Stimulated activated CD8-positive, alpha-beta memory T cell treated with anti-CD3 and anti-CD28 coated beads, Interleukin-4, amount 100 ng/mL, for 1 hour (primary cell): ENCODE measurements at places on chromosomes 2 and 18.

- no peak for DNase-seq
These were observed 10.9 kb upstream of the EML6 start for GRCh38 chr2:54712516-54712915.

- DNase-seq = no peak
These were observed 108.8 kb downstream of the RBMS1 start for GRCh38 chr2:160384791-160385190.

DNA sequence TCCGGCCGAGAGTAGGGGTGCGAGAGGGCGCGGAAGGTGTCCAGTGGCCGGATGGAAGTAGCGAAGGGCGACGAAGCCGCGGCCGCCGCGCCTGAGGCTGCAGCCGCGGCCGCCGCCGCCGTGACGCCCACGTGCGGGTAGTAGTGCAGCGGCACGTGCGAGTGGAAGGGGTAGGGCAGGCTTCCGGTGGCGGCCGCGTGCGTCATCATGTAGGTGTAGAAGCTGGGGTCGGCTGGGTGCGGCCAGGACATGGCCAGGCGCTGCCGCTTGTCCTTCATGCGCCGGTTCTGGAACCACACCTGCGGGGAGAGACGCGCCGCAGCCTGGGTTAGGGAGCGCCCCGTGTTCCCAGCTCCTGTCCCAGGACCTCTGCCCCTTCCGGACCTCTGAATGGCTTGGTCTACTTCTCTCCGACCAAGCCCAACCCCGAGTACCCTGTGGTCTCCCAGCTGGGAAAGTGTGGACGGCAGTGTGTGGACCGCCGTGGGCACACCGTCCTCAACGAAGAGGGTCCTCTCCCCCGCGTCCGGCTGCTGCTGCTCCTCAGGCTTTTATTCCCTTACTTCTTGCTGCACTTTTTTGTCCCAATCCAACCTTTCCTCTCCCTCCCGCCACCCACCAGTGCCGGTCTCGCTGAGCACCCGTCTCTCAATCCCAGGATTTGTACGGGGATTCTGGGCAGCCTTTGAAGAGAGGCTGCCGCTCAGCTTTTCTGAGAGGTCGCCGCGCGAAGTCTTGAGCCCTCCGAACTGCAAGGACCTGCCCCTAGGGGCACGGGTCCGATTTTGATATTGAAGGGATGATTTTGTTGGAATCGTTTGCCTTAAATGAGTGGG, 3.0 kb downstream of the EVX2 start:
- DNase-seq = no peak

- DNase-seq = no peak
These were observed 22.1 kb upstream of the DOCK10 start for GRCh38 chr2:225064362-225064761.

DNA sequence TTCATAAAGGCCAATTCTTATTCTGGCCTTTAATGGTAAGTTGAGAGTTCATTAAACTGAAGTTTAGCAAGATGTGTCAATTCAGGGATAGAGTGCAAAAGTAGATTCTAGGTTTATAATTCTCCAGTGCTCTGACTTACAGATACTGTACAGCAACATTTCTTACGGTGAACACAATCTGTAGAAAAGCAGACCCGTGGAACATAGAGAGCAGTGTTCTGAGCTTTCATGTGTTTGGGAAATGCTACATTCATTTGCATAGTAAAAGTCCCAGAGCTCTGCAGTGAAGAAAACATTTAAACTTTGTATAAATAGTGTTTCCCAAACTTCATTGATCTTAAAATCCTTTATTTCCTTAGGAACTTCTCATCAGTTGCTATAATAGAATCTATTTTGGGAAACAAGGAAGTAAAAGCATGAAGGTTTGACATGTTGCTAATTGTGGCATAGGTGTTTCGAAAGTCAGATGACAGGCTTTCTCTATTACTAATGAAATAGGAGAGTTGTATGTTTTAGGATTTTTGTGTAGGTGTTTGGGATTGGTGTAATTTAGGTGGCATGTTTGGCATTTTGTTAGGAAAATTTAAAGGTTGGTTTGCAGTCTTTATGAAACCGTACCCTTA, 138.2 kb downstream of the ASXL3 start:
- DNase-seq = no peak

GRCh38 chr2:229669841-229670240, 44.5 kb downstream of the DNER start:
- DNase-seq = no peak

DNA sequence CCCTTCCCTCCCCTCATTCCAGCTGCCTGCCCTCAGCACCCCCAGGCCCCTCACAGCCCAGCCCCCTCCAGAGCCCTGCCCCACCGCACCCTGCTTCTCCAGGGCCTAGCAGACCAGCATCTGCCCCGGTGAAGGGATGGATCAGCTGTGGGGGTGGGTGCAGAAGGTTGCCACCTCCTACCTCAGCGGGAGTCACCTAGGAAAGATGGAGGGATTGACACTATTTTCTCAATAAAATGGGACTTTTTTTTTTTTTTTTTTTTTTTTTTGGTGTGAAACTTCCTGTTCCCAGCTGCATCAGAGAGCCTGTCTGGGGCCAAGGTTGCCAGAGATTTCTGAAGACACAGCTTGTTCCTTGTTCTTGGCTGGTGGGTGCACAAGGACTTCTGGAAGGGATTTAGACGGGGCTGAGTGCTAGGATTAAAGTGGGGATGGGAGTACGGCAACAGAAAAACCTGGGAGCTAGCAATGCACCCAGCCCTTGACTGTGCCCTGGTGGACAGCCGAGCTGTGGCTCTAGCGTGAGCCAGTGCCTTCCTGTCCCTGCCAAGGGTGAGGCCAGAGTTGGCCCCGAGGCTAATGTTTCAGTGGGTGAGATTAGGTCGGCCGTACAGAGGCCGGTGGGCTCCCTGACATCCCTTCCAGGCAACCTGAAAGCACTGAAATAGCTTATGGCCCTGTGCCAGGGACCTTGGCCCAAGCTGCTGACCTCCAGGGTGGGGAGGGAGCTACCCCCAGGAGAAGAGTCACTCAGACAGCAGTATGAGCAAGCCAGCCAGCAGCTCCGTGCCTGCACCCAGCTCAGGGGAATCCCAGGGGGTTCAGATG, 4.6 kb downstream of the B3GNT7 start:
- DNase-seq = no peak

DNA sequence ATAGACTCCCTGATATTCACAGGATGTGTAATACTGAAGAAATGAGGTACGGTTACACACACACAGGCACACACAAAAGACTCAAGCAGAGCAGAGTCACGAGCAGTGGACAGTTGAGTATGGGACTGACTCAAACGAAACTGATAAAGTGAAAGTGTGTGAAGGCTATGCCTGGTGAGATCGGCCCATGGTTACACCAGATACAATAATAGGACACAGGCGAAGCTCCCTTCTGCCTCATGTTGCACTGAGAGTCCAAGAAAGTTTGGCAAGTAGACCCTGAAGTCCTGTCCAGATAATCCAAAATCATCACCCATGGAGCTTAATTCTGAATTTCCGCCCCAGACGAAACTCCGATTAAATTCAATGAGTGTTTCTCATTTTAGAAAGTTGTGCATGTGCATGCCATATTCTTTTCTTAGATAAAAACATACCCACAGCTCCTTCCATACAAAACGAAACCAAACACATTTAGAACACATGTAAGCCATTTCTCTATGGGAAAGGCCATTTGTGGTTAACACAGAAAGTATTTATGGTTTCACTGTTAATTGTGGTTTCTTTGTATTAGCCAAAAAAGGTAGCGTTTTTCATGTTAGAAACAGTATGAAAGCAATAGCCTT, 567.6 kb downstream of the PLCL1 start:
- no peak for DNase-seq

DNA sequence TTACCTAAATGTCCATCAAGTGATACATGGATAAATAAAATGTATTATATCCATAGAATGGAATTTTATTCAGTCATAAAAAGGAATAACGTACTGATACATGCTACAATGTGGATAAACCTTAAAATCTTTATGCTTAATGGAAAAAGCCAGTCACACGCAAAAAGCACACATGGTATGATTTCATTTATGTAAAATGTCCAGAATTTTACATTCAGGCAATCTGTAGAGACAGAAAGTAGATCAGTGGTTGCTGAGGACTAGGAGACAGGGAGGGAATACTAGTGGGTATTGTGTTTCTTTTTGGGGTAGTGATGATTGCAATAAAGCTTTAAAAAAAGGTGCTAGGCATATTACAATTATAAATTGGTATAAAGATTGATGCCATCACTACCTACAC, 30.7 kb upstream of the CD302 start:
- no peak for DNase-seq

DNA sequence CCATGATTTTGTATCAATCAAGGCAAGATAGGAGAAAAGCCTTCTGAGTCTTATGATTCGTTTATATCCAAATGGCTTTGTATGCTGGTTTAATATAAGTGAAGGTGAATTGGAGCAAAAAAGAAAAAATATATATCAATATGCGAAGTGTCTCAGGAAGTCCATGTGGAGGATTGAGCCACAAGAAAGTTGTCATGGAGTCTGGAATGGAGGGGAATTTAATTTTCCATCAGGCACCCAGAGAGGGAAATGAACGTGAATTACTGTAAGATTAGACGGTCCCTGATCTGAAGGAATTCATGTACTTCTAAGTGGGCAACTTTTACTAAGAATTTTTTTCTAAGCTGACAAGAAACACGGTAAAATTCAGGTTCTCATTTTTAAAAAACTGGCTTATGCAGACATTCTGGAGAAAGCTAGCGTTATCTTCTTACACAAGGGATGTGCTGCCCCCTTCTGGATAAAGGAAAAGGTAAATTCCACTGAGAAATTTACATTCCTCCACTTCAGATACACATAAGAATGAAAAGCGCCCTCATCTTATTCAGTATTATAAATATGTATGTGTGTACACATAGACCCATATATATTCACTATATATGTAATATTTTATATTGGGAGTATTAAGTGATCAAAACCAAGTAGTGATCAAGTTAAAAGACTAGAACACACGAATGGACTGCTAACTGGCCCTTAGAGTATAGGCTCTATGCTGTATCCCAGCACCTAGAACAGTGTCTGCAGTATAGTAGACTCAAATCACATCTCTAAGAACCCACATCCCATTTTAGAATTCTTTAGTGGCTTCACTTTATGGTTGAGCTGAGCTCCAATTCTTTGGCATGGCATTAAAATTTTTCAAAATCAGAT, 289.0 kb upstream of the TFPI start:
- DNase-seq = no peak

DNA sequence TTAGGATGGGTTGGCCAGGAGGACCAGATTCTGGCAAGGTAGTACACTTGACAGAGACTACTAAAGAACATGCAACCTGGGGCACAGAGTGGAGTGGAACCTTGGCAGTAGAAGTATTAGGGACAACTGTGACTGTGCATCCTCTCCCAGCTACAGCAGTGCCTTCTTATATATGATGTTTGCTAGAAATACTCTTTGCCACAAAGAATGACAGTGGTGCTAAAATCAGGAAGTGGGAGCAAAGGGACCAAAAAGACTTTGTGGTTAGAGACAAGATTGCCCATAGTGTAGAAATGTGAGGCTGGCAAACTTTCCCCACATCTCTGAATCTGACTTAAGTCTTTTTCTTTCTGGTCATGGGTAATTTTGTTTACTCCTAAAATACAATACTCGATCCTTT, 9.4 kb upstream of the SLC38A11 start:
- no peak for DNase-seq

GRCh38 chr2:157748371-157749142, 119.9 kb upstream of the ACVR1C start:
- DNase-seq = no peak

DNA sequence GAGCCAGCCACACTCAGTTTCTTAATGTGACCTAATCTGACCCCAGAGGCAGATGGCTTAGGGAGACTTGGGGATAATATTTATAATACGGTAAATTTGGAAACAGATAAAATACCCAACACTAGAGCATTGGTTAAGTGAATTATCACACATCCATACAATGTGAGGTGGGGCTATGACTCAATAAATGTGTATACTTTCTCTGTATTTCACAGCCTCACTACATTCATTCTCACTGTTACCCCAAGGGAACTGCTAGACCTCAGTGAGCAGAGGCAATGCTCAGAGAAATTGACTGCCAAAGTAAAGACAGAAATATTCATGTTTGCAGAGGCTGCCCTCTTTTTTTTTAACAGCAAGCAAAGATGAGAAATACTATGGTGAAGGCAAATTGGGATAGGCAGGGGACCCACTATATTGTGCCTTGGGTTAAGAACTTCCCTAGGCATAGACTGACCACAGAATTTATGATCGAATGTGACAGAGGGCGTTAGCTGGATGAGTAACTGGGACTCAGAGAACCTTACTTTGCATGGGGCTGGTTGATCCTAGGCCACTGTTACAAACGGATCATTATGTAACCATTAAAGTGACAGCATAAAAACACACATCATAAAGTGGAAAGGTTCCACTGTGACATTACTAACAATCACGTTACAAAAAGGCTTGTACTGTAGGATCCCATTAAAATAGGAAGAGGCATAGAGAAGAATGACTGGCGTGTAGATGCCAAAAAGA, 246.0 kb upstream of the LYPD1 start:
- DNase-seq = no peak

DNA sequence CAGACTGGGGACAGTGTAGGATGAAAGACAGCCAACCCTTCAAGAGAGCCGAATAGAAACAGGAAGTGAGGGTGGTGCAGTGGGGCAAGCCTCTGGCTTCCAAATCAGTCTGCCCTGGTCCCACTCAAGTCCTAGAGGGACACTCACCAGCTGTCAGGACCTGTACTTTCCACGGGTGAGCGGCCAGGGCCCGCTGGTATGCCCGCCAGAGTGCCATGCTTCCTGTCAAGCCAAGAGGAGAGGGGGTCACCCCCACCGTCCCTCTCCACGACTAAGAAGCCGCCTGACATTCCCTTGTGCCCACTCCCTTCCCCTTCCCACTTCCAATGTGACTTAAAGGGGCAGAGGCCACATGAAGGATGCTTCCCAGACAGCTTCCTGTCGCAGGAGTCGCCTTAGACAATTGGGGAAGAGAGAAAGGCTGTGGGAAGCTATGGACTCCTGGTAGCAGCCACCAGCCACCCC, 564 bp downstream of the MPV17 start:
- DNase-seq = no peak

- DNase-seq = no peak
These were observed 409.9 kb downstream of the MTX2 start for GRCh38 chr2:176679061-176679669.

DNA sequence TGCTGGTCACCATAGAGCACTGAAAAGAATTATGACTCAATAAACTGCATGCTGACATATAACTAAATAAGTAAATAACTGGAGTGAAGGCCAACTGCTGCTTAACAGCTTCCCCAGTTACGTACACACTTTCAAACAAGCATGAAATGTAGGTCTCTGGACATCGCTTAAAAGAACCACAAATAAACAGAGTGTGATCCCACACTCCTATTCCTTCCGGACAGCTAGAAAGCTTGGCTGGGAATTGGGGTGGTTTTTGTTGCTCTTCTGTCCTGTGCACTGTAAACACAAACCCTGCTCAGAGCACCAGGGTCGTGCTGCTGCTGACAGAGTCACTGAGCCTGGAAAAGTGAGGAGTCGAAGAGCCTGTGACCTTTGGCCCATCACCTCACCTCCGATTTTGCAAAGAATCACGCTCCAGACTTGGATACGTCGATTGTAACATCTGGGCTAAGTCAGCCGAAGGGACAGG, 162.7 kb upstream of the NT5C1B start:
- no peak for DNase-seq

GRCh38 chr2:41912337-41912736, 135.5 kb upstream of the PKDCC start:
- DNase-seq = no peak

GRCh38 chr2:67466734-67467133, 69.6 kb downstream of the ETAA1 start:
- DNase-seq = no peak
